ENCODE measurements at places on chromosomes 3 and 15.
A peak's percentile ranks its signal among the peaks of the same experiment; 100 is the strongest.

GRCh38 chr3:138468886-138469285 is 34.5 kb downstream of the ESYT3 start:
- peak; percentile 35 for DNase-seq

GRCh38 chr3:15267502-15267901 is 61.5 kb downstream of the CAPN7 start:
- no peak for DNase-seq

- no peak for DNase-seq
These were observed 13.7 kb downstream of the NRROS start for GRCh38 chr3:196652961-196653795.

DNA sequence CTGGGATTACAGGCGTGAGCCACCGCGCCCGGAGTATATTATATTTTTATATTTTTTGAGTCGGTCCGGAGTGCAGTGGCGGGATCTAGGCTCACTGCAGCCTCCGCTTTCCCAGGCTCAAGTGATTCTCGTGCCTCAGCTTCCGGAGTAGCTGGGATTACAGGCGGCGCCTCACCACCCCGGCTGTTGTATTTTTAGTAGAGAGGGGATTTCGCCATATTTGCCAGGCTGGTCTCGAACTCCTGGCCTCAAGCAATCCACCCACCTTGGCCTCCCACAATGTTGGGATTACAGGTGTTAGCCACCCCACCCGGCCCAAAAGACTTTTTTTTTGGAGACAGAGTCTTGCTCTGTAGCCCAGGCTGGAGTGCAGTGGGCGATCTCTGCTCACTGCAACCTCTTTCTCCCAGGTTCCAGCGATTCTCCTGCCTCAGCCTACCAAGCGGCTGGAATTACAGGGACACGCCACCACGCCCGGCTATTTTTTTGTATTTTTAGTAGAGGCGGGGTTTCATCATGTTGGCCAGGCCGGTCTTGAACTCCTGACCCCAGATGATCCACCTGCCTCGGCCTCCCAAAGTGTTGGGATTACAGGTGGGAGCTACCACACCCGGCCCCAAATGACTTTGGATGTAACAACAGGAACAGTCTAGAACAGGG is 1.0 kb downstream of the ZNF589 start:
- DNase-seq, result no peak

- peak; percentile 64 for DNase-seq
These were observed 33.2 kb downstream of the HOMER2 start for GRCh38 chr15:82919231-82919886.

GRCh38 chr3:43343185-43343584 is 56.8 kb downstream of the SNRK start:
- DNase-seq, result no peak

- DNase-seq, result no peak
These were observed 31.5 kb upstream of the MECOM start for GRCh38 chr3:169695031-169695430.

- DNase-seq, result no peak
These were observed 152.3 kb upstream of the STAC start for GRCh38 chr3:36227980-36228379.

GRCh38 chr3:131147534-131147933 is 120.9 kb downstream of the NEK11 start:
- no peak for DNase-seq

DNA sequence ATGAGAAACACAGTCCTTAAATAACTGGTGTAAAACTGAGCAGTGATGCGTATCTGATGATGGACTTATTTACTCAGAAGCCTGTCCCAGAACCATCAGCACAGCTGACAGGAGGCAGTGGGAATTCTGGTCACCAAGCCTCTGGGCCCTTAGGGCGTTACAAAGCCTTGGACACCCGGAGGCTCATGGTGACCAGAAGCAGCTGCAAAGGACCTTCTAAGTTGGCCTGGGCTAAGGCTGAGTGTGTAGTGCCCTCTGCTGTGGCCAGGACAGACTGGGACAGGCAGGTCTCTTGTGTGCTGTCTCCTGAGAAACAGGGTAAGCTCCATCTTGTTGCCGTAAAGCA is 168.9 kb downstream of the ATP10A start:
- DNase-seq, result no peak

DNA sequence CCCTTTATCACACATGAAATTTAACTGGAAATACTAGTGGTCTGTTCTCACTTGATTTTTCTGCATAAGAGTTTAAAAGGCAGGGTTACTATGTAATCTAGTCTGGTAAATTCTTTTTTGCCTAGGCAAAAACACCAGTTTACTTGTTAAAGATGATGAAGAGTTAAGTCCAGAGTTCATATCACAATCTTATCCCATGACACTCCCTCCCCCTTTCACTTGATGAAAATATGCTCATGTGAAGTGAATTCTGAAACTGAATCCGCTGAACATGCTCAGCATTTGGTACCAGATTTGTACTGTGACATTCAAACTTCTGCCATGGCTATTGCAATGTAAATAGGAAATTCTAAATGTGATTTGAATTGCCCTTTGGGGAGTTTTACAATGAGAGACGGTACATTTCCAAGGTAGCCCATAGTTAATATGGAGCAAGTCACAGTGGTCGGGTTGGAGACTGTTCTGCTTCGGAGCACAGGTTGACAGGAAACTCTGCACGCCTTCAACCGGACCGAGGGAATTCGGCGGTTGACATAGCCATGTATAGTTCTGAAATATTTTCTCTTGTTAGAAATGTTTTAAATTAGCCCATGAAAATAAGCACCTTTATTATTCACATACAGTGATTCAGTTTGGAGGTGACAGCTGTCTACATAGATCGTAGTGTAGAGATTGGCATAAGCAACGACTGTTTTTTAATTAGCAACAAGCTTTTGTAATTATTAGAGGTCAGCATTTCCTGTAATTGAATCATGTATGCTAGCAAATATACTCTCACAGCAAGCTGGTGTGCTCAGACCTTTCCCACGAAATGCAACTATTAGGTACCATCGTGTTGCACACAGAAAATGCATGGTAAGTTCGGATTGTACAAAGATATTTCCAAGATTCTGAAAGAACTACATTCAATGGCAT is 768.6 kb upstream of the GOLIM4 start:
- no peak for DNase-seq
